ENCODE measurements at places on chromosomes 11 and 22.

- DNase-seq, result no peak
These were observed 31.7 kb downstream of the INSC start for GRCh38 chr11:15146271-15147003.

- DNase-seq, result no peak
These were observed 8.5 kb downstream of the FHIP1B start for GRCh38 chr11:6225896-6226295.

DNA sequence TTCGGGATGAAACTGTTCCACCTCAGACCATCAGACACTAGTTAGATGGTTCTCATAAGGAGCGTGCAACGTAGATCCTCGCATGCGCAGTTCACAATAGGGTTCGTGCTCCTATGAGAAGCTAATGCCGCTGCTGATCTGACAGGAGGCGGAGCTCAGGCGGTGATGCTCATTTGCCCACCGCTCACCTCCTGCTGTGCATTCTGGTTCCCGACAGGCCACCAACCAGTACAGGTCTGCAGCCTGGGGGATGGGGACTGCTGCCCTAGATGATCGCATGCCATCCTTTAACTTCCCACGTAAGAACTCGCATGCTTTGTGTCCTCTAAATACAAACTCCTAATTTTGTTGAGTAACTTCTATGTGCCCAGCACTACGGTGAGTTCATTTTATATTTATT is 62.6 kb downstream of the EFCAB6 start:
- DNase-seq, result no peak

GRCh38 chr11:128662076-128662475 is 31.8 kb upstream of the FLI1 start:
- no peak for DNase-seq

DNA sequence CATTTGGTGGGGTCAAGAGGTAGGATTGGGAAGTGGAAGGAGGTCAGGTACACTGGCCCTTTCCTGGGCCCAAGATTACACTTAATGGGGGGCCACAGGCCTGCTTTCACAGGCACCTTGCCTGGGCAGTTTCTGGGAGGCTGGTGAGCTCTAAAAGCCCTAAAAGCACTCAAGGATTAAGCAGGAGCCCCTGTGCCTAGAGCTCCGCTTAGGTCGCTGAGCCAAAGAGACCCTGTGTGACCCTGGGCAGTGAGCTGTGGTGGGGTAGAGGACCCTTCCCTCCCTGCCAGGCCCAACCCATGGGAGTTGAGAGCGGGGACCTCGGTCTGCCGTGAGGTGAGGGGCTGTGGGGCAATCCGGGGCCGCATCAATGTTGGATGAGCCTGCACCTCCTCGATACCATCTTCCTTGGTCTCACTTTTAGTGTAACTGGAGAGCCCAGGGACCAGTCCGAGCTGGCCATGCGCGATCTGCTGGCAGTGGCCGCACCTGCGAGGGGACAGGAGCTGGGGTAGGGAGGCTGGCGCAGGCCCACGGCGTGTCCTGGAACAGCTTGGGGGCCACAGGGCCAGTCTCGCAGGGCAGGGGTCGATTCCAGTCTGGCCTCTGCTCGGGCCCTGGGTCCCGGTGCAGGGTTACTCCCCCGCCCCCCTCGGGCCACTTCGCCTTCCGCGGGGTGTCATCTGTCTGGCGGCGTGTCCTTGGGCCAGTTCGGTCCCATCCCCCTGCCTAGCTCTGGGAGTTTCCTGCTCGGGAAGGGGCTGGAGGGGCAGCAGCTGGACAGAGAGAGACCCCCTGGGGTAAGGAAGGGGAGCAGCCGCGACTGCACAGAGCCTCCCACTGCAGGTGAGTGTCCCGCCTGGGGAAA is 44.3 kb downstream of the EIF3F start:
- no peak for DNase-seq

- no peak for DNase-seq
These were observed 662.2 kb upstream of the CNTN5 start for GRCh38 chr11:98358551-98358950.

DNA sequence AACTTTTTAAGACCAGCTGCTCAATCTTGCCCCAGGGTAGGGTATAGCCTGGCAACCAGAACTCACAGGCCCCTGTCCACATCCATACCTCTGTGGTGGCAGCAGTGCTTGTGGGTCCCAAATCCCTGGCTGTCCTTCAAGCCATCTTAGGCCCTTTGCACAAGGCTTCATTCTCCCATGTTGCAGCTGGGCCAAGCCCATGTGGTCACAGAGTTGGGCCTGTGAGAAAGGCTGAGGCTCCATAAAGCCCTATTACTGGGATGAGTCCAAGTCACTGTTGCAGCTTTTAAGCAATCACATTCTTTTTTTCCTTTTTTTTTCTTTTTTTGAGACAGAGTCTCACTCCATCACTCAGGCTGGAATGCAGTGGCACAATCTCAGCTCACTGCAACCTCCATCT is 47.9 kb upstream of the SLC25A1 start:
- no peak for DNase-seq

- DNase-seq, result no peak
These were observed 80.3 kb downstream of the TRIM44 start for GRCh38 chr11:35742707-35743454.

GRCh38 chr11:93089474-93090102 is 108.2 kb downstream of the SLC36A4 start:
- DNase-seq, result peak; percentile 76

- DNase-seq, result no peak
These were observed 14.0 kb upstream of the ACR start for GRCh38 chr22:50723991-50724390.

DNA sequence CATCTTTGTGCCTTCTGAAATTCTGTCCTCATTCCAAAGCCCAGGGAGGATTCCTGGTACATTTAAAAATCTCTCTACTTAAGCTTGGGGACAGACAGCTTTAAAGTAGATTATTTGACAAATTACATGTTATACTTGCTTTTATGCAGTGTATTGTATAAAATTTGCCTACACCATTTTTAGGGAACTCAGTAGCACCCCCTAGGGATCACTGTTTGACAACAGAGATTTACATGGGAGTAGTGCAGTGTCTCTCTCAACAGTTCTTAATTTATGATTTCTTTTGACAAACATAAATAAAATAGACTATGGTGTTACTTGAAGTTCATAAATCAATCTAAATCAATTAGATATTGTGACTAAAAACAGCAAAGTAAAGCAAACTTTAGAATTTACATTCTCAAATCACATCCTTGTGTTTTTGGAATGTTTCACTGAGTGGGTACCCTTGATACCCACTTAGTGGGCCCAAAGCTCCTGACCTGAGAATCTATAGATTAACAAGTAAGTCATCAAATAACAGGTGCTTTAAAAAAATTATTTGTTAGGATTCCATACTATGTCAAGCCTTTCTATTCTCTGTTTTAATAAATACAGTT is 428.8 kb downstream of the DYNC2H1 start:
- no peak for DNase-seq

GRCh38 chr11:89495951-89496350 is 4.8 kb upstream of the NOX4 start:
- no peak for DNase-seq

DNA sequence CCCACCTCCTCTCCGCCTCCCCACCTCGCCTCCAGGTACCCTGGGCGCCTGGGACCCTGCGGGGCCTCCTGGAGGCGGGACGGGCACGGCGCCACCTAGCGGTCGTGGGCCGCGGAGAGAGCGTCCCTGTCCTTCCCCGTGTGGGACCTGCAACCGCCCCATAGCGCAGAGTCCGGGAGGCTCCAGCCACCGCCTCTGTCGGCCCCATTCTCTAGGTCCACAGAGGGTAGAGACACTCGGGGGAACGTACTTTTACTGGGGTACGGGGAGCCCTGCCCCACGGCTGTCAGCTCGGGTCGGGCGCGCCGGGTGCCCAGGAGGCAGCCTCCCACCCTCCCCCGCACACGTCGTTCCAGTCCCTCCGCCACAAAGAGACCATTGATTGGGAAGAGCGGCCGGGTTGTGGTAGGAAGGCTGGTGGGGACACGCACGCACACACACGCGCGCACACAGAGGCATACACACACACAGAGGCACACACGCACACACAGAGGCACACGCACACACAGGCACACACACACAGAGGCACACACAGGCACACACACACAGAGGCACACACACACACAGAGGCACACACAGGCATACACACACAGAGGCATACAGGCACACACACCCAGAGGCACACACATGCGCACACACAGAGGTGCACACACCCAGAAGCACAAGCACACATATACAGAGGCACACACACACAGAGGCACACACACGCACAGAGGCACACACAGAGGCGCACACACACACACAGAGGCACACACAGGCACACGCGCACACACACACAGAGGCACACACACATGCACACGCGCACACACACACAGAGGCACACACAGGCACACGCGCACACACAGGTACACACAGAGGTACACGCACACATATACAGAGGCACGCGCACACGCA is 12.6 kb upstream of the NECTIN1 start:
- DNase-seq, result no peak

DNA sequence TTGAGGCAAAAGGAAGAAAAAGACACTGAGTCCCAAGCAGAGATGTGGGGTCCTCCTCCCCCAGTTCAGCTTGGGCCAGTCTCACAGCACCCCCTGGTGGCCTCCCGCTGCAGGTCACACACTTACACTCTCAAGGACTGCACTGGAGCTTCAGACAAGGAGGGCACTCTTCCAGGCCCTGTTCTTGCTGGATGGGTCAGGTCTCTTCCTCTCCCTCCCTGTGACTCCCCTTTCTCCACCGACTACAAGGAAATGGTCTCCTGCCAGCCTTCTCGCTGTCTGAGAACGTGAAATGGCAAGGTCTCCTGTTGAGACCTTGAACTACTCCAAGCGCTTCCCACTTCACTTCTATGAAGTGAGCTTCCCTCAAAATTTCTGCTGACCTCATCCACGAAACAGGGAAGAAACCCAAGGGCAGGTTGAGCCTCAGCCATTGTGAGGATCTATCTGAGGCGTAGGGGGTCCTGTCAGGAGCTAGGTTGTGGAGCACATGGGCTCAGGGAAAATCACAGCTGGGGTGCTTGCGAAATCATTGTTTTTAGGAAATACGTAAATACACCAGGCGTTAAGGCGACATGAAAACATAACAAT is 11.2 kb upstream of the IGLL1 start:
- DNase-seq, result peak; percentile 25

- DNase-seq, result no peak
These were observed 1336.8 kb downstream of the TBC1D22A start for GRCh38 chr22:48099251-48099650.

GRCh38 chr11:101128571-101129202 is 926 bp downstream of the PGR start:
- DNase-seq, result no peak

DNA sequence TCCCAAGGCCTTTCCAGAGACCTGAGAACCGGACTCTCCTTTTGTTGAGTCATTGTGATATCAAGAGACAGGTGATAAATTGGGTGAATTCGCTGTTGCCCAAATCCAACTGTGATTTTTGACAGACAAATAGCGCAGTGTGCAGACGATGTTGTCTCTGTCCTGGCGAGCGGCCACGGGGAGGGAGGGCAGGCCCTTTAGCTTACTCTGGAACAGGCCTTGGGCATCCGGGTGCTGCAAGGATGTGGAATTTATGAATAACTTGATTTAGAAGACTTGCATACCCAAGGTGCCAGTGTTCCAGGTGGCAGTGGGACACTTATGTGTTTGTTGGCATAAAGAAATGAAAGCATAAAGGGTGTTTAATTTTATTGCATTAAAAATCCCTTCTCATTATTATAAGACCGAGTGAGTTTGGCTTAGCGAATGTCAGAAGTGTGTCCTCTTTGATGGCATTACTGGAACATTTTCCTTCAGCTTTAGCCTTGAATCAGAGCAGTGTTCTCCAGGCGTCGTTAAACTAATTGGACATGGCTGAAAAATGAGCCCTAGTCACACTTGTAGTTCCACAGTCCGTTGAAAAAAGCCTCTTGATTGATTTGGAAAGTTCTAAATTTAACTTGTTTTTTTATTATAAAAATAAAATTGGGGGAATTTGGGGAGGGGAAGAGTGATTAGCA is 9.4 kb downstream of the LDLRAD3 start:
- no peak for DNase-seq

DNA sequence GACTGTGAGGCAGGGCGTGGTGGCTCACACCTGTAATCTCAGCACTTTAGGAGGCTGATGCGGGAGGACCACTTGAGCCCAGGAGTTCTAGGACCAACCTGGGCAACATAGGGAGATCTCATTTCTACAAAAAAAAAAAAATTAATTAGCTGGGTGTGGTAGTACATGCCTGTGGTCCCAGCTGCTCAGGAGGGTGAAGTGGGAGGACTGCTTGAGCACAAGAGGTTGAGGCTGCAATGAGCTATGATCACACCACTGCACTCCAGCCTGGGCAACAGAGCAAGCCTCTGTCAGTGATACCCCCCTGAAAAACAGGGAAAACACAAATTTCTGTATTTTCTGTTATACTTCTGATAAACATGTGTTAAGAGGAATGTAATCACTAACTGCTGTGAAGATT is 57.8 kb upstream of the ARHGAP32 start:
- DNase-seq, result no peak

GRCh38 chr11:71580057-71581003 is 2.3 kb downstream of the KRTAP5-11 start:
- DNase-seq, result peak; percentile 59

DNA sequence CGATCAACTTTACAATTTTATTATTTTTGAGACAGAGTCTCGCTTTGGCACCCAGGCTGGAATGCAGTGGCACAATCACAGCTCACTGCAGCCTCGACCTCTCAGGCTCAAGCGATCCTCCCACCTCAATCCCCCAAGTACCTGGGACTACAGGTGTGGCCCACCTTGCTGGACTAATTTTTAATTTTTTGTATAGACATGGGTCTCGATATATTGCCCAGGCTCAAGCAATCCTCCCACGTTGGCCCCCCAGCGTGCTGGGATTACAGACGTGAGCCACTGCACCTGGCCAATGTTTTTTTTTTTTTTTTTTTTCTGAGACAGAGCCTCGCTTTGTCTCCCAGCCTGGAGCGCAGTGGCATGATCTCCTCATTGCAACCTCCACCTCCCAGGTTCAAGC is 2.0 kb upstream of the PPFIA1 start:
- DNase-seq, result no peak

DNA sequence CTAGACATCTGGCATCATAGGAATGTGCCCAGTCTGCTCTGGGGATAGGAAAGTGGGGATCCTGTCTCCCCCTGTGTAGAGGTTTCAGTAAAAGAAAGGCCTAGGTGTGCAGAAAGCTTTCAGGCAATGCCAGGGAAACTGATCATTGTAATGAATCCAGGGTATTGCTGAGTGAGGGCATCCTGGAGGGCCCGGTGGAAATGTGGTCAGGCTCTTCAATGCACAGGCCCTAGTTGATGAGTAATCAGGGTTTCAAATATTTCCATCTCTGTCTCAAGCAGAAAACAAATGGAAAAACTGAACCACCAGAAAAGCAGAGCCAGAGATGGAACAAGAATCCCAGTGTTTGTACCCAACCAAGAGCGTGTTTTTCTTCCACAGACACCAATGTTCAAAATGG is 2.0 kb downstream of the CD3E start:
- DNase-seq, result no peak

- no peak for DNase-seq
These were observed 379.2 kb downstream of the SHANK2 start for GRCh38 chr11:70872955-70873735.

GRCh38 chr11:126578426-126578825 is 222.9 kb downstream of the ST3GAL4 start:
- no peak for DNase-seq
